NCI-H2029 treated with DMSO at 0.1 percent for 48 hours (cell line): ENCODE measurements at places on chromosomes 5 and 9.
A peak's percentile ranks its signal among the peaks of the same experiment; 100 is the strongest.

- no peak for DNase-seq
Observed at GRCh38 chr5:135026645-135027265, 7.3 kb downstream of the PITX1 start.

DNA sequence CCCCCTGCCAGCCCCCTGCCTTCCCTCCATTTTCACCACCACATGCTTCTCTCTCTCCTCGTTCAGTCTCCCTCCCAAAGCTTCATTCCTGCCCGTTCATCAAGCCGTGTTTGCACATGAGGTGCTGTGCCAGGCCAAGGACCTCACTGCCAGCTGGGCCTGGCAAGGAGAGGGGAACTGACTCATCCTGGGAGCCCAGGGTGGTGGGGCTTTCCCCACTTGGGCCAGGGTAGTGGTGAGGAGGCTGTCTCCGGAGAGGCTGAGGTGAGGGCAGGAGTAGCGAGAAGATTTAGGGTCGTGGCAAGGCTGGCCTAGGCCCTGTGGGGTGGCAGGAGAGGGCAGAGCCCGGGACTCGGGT is 30.4 kb upstream of the NOTCH1 start:
- DNase-seq, result no peak

DNA sequence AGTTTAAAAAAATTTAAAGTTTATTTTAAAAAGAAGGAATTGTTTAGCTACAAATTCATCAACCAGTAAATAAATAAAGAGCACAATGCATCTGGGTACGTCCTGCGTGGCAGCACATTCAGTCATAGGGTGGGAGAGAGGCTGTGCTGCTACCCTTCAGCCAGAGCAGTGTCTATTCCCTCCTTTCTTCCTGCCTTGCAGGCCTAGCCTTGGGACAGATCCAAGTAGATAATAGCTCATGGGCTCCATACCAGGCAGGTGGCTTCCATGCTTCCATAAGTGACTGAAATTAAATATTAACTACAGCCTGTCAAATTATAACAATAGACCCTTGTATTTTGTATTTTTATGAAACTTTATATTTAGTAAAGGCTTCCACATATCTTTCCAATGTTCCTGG is 408.3 kb upstream of the RGMB start:
- DNase-seq, result no peak

DNA sequence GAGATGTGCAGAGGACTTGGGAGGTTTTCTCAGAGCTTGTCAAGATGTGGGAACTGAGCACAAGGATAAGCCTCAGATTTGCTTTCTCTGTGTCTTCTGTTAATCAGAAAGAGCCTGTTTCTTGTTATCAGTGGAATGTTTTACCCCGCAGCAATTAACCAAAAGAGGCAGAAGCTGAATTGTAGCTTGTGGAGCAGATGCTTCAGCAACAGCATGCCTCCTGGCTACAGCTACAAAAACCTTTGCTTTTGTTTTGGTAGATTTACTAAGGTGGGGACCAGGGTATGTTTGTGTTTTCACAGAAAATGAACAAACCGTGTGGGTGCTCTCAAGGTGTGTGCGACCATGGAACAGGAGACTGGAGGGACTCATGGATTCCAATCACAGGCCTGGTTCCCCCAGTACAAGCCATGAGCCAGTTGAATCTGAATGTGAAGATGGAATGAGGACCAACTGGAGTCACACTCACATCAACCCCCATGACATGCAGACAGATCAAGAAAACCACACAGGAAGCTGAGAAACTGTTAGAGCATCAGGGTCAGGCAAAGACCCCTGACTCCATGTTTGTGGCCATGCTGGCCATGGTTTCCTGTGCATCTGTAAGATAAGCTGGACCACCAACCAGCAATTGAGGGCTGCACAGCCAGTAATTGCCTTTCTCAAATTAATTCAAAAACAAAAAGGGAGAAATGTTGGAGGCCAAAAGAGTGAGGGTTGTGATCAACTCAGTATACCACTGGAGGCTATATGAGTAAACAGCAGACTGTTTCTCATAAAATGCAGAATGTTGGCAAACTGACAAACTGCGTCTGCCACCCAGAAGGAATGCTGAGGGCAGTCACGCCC is 6.9 kb downstream of the UGT3A2 start:
- DNase-seq, result no peak

DNA sequence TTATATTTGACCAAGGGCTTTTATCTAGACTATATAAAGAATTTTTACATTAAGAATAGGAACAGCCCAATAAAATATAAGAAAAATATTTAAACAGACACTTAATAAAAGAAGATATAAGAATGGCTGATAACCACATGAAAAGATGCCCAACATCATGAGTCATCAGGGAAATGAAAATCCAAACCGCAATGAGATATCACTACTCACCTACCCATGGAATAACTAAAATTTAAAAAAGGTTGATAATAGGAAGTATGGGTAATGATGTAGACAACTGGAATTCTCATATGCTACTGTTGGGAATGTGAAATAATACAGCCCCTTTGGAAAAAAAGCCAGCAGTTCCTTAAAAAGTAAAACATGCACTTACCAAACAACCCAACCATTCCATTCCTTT is 206.9 kb upstream of the PCSK5 start:
- DNase-seq, result no peak

- DNase-seq, result peak; percentile 24
Observed at GRCh38 chr9:124437086-124437485, 13.2 kb upstream of the ADGRD2 start.
